ENCODE measurements at places on chromosomes 6 and 20. TPM values are rescaled to one million over a fixed set of nuclear protein-coding genes. Genes with fewer than 3 reads are reported as not detected.

Gene VNN1
- not detected for total RNA-seq

Gene MUC21
- not detected for total RNA-seq

Gene C20orf144
- not detected for total RNA-seq

Gene BFSP1
- 1.5 TPM for total RNA-seq

Gene SLC4A11
- 1.4 TPM for total RNA-seq

Gene PPIL6
- 0.94 TPM for total RNA-seq

Gene MYLK2
- total RNA-seq: not detected

Gene TFAP2C
- total RNA-seq: not detected

Gene MAFB
- 1.1 TPM for total RNA-seq

Gene SLC22A23
- total RNA-seq: 3.0 TPM

Gene EFCAB8
- total RNA-seq: not detected

Gene NEDD9
- 30.6 TPM for total RNA-seq

Gene GRIK2
- 2.3 TPM for total RNA-seq

Gene HEY2
- not detected for total RNA-seq

Gene MYMX
- total RNA-seq: 0.60 TPM

Gene MLN
- total RNA-seq: not detected

Gene TMEM217
- total RNA-seq: 0.17 TPM

Gene AFG1L
- 4.6 TPM for total RNA-seq

Gene GMDS
- 9.9 TPM for total RNA-seq

Gene CD109
- total RNA-seq: 16.6 TPM

Gene PBOV1
- total RNA-seq: not detected

Gene ACTL10
- 1.4 TPM for total RNA-seq

Gene HNF4A
- total RNA-seq: not detected

Gene POPDC3
- 26.6 TPM for total RNA-seq

Data from pericardium fibroblast (primary cell).